Stimulated activated CD8-positive, alpha-beta memory T cell treated with anti-CD3 and anti-CD28 coated beads, Interleukin-4, amount 100 ng/mL, for 1 hour (primary cell): ENCODE measurements at places on chromosomes 13 and 19.

DNA sequence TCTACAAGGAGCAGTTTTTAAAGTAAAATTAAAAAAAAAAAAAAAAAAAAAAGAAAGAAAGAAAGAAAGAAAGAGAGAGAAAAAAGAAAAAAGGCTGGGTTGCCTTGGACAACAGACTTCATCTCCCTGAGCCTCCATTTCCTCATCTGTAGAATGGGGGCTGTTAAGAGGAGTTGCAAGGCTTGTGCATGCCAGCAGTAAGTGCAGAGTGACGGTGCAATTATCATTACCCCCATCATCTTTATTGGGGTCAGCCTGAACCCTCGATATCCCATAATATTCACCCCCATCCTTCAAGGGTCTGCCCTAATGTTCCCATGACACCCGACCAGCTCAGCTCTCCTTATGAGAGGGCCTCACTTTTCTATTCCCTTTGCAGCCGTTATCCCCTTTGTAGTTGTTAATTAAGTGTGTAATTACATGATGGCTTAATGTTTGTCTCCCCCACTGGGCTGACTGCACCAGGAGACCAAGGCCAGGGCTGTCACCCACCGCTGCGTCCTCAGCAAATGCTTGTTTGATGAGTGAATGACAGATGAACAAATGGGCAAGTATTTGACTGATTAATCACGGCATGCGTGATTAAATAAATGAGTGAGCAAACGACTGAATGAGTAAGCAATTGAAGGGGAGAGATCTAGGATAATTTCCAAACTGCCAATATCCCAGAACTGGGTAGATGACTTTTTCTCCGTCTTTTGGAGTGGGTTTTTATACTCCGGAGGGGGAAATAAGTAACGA is 10.1 kb downstream of the FOSB start:
- DNase-seq, result no peak

GRCh38 chr19:6734096-6734696 is 3.2 kb downstream of the GPR108 start:
- DNase-seq, result no peak

GRCh38 chr13:76799696-76800095 is 86.5 kb downstream of the KCTD12 start:
- no peak for DNase-seq

- DNase-seq, result peak; percentile 43
Measured at GRCh38 chr19:46714444-46715106, 2.3 kb downstream of the PRKD2 start.

DNA sequence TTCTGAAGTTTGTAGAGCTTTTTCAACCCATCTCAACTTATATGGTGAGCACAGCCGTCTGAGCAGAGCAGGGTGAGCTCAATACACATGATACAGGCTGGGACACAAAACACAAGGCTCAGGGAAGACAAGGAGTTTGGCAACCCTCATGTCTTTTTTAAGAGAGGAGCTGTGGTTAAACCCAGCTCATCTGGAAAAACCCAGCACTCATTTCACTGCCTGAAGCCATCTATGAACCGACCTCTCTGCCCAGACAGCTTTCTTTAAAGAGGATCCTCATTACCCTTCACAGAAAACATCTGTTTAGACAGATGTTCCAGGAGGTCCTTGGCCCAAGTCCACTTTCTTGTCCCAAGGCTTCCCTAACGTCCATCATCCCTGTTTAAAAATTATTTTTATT is 170.0 kb upstream of the TSHZ3 start:
- DNase-seq, result no peak

GRCh38 chr19:50720921-50721381 is 1.3 kb upstream of the SHANK1 start:
- no peak for DNase-seq

GRCh38 chr19:41309180-41310032 is 566 bp upstream of the CCDC97 start:
- DNase-seq, result no peak

- DNase-seq, result no peak
Measured at GRCh38 chr19:42872608-42873007, 6.9 kb downstream of the PSG1 start.

DNA sequence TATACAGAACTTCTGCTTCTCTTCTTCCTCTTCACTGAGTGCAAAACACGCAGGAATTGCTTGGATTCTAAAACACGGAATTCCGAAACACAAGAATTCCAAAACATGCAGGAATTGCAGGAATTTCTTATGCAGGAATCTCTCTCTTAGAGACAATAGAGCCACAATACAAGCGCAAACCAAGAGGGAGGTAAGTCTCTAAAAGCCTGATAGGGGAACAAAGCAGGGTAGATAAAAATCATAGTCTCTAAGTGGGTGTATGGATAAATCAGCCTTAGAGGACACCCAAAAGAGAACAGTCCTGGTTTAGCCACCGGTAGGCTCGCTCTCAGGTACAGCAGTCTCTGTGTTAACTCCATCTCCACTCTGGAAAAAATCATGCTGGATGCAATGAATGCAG is 112.9 kb downstream of the LHFPL6 start:
- DNase-seq, result no peak

DNA sequence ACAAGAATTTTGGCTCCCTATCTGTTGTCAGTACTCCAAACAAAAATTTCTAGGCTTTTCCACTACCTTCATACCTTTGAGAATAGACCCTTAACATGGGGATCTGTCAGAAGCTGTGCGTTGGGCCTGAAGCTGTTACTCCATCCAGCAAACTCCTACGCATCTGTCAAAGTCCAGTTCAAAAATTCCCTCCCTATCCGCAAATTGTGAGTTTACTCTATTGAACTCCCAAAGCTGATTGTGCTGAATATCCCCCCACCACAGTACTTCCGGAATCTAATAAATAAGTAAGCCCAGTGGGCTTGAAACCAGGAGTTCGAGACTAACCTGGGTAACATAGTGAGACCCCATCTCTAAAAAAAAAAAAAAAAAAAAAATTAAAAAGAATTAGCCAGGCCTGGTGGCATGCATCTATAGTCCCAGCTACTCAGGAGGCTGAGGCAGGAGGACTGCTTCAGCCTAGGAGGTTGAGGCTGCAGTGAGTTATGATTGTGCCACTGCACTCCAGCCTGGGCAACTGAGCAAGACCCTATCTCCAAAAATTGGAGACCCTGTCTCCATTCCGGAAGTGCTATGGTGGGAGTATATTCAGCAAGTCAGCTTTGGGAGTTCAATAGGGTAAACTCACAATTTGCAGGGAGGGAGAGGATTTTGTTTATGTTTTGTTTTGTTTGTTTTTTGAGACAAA is 930 bp upstream of the FBN3 start:
- DNase-seq, result no peak

GRCh38 chr19:52397310-52398080 is at the start of gene ZNF528:
ZNF528 (plus strand) TSS chr19:52397849; CDS start chr19:52402014, 4,165 bp downstream.
- peak; percentile 94 for DNase-seq

DNA sequence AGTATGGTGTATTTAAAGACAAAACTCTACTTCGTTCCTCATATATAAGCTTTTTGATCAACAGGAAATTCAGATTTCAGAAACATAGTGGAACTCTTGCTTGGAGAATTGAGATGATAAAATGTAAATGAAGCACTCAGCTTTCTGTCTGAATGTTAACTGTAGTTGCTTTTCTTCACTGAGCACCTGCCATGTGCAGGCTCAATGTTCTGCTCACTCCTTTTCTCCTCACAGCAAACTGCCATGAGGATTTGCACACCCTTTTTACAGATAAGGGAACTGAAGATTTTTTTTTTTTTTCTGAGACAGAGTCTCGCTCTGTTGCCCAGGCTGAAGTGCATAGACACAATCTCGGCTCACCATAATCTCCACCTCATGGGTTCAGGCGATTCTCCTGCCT is 28.0 kb upstream of the FOXO1 start:
- no peak for DNase-seq

- no peak for DNase-seq
Measured at GRCh38 chr13:78364711-78365110, 238.6 kb downstream of the POU4F1 start.

GRCh38 chr13:112177450-112178288 is 110.7 kb downstream of the SOX1 start:
- no peak for DNase-seq

DNA sequence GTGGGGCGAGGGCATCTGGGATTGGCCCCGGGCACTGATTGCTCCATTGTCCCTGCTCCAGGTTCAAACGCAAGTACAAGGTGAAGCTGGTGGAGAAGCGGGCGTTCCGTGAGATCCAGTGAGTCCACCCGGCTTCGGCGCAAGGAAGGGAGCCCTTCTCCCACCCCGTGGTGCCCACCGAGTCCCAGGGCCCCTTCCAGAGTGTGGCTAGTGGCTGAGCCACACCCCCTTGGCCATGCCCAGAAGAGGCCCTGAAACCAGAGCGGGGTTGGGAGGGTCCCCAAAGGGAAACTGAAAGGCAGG is 11.2 kb downstream of the NOP53 start:
- DNase-seq, result no peak

DNA sequence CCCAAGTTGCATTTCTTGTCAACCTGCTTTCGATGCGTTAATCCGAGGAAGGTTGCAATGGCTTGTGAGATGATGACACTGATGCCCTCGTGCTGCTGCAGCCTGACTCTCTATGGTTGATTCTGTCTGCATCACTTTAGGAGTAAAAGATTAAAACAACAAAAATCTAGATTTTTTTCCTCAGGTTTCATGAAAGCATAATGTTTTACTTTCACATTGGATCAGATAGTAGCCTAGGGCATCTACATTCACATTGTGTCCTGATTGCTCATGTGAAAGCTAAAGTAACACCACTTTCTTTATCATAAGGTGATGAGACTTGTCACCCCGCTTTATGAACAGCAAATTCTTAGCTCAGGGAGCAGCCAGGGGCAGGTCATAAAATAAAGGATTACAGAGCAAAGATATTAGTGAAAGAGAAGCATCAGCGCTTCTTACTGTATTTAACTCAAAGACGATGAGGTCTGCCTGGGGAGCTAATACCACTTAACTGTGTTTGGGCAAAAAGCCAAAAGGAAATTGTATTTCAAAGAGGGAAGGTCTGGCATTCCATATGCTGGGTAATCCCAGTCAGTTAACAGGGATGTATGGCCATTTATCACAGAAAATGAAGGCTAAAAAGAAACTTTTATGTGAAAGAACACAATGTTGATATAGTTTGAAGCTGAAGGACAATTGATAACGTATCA is 270.5 kb downstream of the GPC6 start:
- DNase-seq, result no peak

- no peak for DNase-seq
Measured at GRCh38 chr19:19098084-19098702, 34.4 kb downstream of the SLC25A42 start.

GRCh38 chr19:36265064-36265463 is 50.2 kb downstream of the ZNF146 start:
- no peak for DNase-seq
